NCI-H446 treated with DMSO at 0.1 percent for 48 hours (cell line): ENCODE measurements at places on chromosomes 4 and X.

GRCh38 chrX:22748093-22748999 lies 251.4 kb upstream of the DDX53 start:
- DNase-seq, result peak; percentile 34

DNA sequence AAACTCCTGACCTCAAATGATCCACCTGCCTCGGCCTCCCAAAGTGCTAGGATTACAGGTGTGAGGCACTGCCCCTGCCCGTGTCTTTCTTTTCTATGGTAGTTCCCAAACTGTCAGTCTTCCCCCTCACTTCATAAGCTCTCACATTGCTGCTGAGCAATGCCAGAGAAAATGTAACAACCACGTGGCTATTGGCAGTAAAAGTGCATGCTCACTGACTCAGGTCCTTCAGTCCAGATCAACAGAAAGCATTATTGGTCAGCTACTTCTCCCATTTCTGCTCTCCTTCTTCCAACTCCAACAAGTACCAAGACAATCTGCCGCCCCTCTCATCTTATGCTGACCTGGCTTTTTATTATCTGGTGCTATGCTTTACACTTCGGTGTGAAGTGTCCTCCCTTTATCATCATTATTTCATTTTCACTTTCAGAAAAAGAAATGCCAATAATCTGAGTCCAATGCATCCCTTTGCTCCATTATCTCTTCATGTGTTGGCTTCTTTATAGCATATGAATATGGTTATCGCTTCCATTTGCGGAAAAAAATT lies 133.8 kb upstream of the UGT8 start:
- no peak for DNase-seq

- DNase-seq, result no peak
Measured at GRCh38 chrX:45711231-45711630, 510.6 kb upstream of the DIPK2B start.

- DNase-seq, result no peak
Measured at GRCh38 chr4:100014616-100015015, 64.5 kb upstream of the H2AZ1 start.

DNA sequence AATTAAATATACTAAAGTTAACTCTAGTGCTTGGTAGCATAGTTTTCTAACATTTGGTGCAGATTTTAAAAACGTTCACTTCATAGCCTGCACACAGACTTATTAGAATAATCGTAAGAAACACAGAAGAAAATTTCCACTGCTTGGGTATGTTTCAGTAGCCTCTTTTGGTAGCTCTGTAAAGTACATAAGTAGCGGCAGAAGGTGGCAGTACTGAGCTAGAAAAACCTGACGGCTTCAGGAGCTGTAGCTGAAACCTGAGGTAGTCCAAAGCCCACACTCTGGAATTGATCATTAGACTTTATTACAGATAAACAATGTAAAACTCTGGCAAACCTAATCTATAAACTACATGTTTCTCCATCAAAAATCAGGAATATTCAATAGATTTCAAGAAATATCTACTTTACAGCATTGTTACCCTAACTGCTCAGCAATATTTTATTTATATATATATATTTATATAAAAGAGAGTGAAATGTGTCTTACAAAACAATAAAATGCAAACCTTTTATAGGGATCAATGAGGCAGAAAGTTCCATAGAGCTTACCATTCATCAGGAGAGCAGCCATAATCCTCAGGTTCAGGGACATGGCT lies 88.2 kb downstream of the ATP8A1 start:
- DNase-seq, result peak; percentile 35

DNA sequence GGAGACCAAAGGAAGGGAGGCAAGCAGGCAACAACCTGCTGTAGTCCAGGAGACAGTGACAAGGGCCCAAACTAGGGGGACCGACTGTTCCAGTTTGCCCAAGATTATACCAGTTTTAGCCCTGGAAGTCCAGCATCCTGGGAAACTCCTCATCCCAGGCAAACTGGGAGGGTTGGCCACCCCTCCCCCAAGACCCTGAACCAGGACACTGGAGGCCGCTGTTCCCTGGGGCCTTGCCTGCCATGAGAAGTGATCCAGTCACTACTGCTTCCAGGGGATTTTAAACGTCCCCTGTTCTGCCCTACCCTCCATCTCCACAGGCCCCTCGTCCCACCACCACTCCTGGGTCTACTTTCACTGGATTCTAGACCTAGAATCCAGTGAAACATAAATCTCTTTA lies 4.3 kb upstream of the DGAT2L6 start:
- no peak for DNase-seq

GRCh38 chr4:56611501-56611900 lies 69.6 kb downstream of the HOPX start:
- DNase-seq, result no peak

DNA sequence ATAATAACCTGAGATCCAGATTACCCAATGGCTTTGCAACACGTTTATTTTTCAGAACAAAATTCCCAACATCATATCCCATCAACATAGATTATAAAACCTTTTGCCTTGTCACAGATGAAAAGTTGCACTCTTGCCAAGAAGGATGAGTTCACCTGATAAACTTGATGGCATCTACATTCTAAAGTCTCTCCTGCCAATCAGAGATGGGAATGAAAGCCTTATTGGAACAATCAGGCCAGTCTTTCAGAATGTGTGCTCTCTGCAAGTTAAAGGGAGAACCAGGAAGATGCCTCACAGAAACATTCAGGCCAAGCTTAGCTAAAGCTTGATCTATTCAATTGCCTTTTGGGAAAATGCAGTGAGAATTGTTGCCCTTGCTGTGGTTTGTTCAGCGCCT lies 1.3 kb downstream of the LPAR4 start:
- no peak for DNase-seq

DNA sequence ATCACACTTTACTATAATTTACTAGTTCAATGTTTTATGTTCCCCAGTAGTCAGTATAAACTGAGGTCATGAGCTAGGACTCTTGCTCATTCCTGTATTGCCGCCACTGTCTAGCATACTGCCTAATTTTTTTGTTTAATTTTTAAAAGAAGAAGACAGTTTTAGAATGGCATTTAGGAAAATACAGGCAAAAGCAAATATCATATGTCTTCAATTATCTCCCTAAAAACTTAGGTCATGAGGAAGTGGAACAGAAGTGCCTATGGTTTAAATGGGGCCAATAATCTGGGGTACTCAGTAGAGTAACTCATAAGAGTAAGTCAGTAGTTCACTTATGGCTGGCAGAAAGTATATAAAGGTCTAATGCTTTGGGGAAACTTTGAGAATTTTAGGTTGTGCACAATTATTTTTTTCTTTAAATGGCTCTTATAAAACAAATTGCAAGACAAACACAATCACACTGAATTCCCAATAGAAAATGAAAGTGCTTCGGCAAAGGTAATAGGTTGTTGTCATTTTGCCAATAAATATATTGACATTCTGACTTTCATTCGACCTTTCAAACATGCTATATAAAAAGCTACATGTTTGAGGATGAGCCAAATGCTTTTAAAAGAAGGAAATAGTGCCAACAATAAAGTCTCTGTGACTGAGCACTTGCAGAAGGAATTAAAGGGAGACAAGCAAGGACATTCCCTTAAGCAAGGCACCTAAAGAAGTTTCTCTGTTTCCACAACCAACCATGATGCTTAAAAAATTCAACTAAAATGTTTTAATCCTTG lies 390.1 kb downstream of the PDGFC start:
- DNase-seq, result peak; percentile 38

DNA sequence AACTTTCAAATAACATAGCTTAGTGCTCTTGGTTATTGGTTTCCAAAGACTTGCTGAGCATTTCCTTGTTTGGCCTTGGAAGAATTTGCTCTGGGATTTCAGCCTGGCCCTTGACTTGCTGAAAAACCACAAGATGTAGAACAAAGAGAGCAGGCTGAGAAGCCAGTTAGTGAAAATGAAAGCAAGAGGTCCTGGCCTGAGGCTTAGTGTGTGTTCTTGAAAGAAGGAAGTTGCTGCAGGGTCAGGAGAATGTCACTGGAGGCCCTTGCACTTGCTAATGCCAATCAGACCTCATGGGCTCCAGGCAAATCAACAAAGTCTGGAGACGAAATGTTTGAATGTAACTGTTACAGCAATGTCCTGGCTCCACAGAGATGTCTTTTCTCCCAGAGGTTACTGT lies 79.4 kb downstream of the SYNPO2 start:
- no peak for DNase-seq

- no peak for DNase-seq
Measured at GRCh38 chr4:153649572-153649991, 34.5 kb upstream of the TLR2 start.

DNA sequence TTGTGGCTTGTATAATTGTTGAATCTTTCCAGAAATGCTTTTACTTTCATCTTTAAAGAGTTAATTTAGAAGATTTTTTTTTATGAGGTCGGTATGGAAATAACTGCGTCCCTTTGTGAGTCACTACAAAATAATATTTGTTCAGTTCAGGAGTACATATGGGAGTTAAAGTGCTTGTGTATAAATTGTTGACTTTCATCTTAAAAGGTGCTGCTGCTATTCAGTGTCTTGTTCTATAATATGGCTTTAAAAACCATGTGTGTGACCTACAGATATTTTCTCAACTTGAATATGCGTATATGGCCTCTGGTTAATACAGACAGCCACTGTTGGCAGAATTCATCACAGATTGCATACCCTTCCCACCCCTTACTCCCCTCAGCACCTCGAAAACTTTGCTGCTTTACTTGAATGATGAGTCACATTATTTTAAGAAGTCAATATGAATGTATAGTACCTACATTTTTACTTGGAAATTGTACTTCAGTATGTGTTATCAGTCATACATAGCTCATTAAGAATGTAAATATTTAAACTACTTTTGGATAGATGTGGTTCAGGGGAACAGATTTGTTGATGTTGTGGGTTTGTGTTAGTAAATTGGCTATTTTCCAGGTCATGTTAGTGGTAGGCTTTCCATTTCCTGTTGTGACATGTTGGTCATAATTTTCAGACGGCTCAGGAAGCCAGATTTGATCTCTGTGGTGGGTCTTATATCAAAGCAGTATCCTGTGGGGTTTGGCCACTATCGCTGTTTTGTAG lies 1.5 kb downstream of the CLCN3 start:
- DNase-seq, result peak; percentile 20

DNA sequence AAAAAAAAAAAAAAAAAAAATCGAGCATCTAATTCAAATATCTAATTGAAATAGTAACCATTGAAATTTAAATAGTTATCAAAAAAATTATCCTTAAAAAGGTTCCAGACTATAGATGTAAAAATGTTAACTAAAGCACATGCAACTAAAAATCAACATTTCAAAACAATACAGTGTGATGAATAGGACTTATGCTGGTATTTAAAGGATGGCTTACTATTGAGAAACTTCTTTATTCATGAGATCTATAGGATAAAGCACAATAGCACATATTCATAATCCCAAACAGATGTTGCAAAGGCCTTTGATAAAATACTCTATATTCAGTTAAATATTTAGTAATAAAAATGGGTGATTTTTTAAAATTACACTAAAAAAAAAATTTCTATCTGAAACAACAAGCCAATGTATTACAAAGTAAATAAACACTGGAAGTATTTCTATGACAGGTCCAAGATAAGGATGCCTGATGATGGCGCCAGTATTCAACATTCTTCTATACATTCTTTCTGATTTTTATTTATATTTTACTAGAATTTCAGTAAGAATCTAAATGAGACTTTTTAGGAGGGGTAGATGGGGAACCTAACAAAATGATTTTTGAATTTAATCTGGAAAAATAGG lies 26.3 kb downstream of the DCLK2 start:
- no peak for DNase-seq

DNA sequence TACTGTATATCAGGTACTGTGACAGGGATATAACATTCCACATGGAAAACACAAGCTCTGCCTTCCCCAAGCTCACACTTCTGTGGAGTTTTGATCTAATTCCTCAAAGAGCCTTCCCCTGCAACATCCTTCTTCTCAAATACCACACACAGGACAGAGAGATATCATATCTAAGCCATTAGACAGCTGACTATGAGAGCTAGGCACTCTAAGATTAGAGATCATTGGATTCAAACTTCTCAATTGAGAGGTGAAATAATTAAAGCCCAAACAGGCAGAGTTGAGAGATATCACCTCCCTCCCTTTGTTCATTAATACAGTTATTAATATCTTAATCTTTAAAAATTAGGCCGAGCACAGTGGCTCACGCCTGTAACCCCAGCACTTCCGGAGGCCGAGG lies 25.0 kb downstream of the TEC start:
- DNase-seq, result no peak

GRCh38 chrX:46759645-46759974 lies 692 bp upstream of the SLC9A7 start:
- no peak for DNase-seq

GRCh38 chrX:42175843-42176242 lies 252.5 kb upstream of the CASK start:
- DNase-seq, result no peak

- DNase-seq, result no peak
Measured at GRCh38 chr4:169999923-170000322, 26.3 kb downstream of the MFAP3L start.

DNA sequence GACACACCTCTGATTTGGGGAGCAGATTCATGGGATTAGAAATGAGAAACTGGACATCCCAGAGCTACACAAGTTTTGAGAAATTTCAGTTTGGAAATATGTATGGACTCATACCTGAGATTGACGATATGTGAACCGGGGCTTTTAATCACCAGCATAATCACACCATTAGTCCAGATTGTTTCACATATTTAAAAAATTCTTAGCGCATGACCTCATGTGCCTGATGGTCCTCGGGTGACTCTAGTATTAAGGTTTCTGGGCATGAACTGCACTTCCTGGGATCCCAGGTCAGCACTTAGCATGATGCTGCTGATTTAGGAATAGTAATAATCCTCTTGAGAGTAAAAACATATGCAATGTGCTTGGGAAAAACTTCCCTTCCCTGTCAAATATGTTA lies 91.9 kb upstream of the BCOR start:
- DNase-seq, result no peak

DNA sequence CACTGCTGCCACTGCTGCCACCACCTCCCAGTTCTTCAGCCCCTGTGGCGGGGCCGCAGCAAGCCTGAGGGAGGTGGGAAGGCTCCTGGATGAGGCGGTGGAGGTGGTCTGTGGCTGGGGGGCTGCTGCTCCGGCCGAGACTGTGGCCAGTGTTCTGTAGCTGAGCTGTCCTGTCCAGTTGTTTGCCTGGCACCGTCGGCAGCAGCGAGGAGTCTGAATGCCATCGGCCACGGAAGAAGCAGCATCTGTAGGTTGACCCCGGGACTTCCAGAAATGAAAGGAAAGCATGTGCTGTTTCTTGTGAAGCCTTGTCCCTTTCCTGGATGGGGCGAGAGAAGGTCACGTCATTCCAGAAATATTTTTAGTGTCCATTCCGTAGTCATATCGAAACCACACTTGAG lies 3.3 kb downstream of the C4orf54 start:
- no peak for DNase-seq

- no peak for DNase-seq
Measured at GRCh38 chr4:14961292-14961691, 41.0 kb upstream of the CPEB2 start.

GRCh38 chr4:82983444-82983843 lies 27.2 kb downstream of the LIN54 start:
- no peak for DNase-seq

- no peak for DNase-seq
Measured at GRCh38 chr4:153314915-153315314, 29.6 kb upstream of the MND1 start.

GRCh38 chrX:52509916-52510315 lies 6.9 kb downstream of the XAGE1B start:
- DNase-seq, result no peak
